Stimulated activated naive B cell treated with anti-CD40 and anti-IgM and Interleukin-4, amounts not matched to agents 10 μg/mL and 1 μg/mL and 100 μg/mL, for 72 hours (primary cell): ENCODE measurements at places on chromosomes 1 and 21.

GRCh38 chr1:150562446-150563339, 13.5 kb downstream of the ADAMTSL4 start:
- DNase-seq = peak; percentile 92

- DNase-seq = no peak
These were observed 604.5 kb downstream of the PLPP3 start for GRCh38 chr1:55974714-55975441.

DNA sequence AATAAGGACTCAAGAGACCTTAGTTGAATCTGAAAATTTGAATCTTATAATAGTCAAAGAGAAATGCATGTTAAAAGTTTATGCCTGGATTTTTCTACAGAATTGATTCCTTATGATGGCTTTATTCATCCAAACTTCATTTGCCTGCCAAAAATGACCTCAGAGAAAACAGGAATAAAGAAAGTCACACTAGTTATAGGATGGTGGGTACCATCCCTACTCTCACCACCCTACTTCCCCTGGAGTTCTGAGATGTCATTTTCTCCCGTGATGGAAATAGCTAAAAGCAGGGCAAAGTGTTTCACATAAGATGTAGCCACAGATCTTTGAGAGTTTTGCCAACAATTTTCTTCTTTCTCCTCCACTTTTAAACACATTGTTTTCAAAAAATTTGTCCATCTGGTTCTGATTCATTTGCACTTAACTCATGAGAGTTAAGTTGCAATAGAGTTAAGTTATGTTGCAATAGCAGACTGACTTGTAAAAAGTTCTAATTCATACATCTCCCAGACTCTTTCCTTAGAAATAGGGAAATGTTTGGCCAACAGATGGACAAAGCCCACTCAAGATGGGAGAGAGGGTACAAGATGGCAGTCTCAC, 384.6 kb downstream of the PLPP3 start:
- DNase-seq = no peak

- no peak for DNase-seq
These were observed 95.9 kb downstream of the PTPRU start for GRCh38 chr1:29332204-29332603.

DNA sequence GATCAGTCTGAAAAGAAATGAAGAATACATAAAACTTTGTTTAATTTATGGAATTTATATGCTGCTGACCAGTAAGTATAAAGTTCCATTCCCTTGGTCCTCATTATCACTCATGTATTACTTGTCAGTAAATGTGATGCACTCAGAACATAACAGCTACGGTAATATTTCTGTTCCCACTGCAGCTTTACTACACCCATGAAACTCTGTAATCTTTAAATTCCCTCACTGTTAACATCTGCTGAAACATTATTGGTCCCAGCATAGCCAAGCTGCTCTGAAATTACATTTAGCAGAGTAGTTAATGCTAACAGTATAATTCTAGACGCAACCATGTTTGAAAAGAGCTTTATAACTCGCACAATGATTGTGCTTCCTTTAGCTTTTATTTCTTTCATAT, 238.4 kb downstream of the GPATCH2 start:
- no peak for DNase-seq

GRCh38 chr1:10610901-10611600, 136.3 kb downstream of the PEX14 start:
- no peak for DNase-seq

DNA sequence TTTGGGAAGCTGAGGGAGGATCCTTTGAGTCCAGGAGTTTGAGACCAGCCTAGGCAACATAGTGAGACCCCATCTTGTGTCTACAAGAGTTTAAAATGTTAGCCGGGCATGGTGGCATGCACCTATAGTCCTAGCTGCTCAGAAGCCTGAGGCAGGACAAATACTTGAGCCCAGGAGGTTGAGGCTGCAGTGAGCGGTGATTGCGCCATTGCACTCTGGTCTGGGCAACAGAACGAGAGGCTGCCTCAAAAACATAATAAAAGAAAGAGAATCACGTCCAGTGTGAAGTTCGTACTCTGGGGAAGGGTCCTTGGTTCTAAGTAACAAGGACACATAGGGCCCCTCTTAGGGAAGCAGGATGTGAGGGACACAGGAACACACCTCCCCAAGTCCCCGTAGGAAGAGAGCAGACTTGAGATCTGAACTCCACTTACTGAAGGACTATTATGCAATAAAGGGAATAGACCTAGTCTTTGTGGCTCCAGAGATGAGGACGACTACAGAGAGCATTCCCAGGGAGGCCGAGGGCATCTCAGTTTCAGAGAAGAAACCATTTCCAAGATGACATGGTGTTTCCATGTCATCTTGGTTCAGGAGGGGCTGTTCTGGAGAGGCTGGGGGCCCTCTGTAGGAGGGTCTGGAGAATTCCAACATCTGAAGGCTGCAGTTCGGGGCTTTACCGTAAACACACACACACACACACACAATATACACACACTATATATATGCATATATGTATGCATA, 10.8 kb upstream of the ENO1 start:
- DNase-seq = no peak

GRCh38 chr1:98084188-98084587, 163.4 kb upstream of the DPYD start:
- no peak for DNase-seq

- no peak for DNase-seq
These were observed 372.6 kb downstream of the AGBL4 start for GRCh38 chr1:49651136-49651535.

GRCh38 chr21:16074950-16075489, 345.2 kb downstream of the USP25 start:
- DNase-seq = no peak

DNA sequence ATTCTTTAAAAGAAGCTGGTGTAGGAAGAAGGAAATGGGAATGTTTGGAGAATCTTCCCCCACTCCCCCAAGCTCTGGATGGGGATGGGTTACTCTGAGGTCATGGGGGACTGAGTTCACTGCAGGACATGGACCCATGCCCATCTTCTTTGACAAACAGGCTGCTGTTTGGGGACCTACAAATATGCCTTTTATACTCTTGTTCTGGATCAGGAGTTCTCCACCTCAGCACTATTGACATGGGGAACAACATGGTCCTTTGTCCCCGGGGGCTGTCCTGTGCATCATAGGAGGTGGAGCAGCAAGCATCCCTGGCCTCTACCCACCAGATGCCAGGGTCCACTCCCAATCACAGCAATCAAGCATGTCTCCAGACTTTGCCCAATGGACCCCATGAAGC, 365.8 kb upstream of the C1orf174 start:
- DNase-seq = no peak

- no peak for DNase-seq
These were observed 735 bp upstream of the STX12 start for GRCh38 chr1:27772036-27772931.

DNA sequence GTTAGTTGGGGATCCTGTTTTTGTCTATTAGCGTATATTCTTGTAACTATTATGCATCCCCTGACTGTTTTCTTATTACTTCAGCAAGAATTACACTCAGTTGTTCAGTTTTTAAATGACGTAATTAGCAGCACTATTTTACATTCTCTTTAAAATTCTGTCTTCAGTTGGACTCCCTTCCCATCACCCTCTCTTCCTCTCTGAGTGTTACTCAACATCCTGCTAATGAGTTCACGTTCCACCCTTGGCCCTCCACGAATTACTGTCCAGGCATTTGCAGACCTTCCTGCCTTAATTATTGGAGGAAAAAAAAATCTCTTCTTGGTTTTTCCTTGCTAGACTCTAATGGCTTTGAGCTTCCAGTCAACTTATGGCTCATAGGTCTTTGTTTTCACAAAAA, 23.6 kb upstream of the FAM78B start:
- DNase-seq = no peak

GRCh38 chr1:156608981-156609380, 7.7 kb upstream of the GPATCH4 start:
- DNase-seq = peak; percentile 32

DNA sequence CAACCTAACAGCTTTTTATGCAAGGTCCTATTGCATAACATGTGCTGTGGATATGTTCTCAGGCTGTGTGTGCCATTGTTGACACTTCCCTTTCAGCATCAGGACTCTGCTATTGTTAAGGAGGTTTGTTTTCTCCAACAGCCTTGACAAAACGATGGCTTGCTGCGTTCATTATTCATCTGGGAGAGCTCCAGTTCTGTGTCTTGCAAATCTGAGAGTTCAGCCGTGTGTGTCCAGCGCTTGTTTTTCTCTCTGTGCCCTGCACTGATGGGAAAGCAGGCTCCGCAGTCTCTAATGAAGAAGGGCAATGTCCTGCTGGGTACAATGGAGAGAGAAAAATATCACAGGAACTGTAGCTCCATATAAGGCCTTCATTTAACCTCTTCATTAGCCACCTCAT, 63.7 kb downstream of the CLDN17 start:
- DNase-seq = no peak

DNA sequence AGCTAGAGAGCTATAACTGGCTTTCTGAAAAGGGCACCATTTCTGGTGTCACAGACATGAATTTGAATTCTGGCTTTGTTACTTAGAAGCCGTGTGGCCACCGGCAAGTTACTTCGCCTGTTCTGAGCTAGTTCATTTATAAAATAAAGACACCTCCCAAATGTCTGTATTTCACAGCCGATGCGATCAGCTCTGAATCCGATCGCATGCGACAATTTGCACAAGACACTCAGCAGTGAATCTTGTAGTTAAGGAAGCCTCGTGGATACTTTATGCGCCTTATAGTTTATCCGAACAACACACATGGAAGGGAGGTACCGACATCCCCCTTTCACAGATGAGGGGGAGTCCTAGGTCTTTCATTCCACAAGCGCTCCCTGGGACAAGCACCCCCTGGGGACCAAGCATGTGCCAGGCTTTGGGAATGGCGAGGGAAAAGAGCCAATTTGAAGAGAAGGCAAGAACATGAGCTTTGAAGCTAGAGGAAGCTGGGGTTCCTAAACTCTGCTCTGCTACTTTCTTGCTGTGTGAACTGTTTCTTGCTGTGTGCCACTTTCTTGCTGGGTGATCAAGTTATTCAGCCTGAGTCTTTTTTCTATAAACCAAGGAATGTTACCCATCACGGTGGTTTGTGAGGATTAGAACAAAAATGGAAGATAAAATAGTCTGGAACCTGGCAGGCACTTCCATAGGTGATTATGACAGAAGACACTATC, 3.9 kb downstream of the ID3 start:
- no peak for DNase-seq

DNA sequence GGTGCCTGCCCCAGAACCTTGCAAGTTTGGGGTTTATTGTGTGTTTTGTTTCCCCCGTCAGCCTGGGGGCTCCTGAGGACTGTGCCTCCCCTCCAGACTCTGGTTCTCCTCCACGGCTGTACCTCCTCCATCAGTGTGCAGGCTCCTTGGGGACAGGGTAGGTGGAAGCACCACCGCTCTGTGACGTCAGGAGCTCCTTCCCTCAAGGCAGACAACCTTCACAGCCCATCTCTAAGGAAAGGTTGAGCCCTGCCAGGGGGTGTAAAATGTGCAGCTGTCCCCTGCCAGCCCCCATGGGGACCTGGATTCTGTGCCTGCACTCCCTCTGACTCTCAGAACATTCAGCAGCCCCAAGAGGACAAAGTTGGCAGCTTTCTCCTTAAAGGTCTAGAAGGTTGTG, 465 bp upstream of the HSPB7 start:
- DNase-seq = no peak

GRCh38 chr1:4060850-4061249, 160.8 kb upstream of the C1orf174 start:
- DNase-seq = no peak

- DNase-seq = no peak
These were observed 6.2 kb downstream of the ERO1B start for GRCh38 chr1:236275586-236275985.

- no peak for DNase-seq
These were observed 68.5 kb upstream of the PDE4B start for GRCh38 chr1:65724151-65724550.

- DNase-seq = peak; percentile 9
These were observed 1.0 kb downstream of the ST6GALNAC5 start for GRCh38 chr1:76868154-76868882.

GRCh38 chr1:56931211-56931610, 34.6 kb downstream of the C8B start:
- no peak for DNase-seq

GRCh38 chr21:20852866-20853265, 145.3 kb upstream of the NCAM2 start:
- no peak for DNase-seq

DNA sequence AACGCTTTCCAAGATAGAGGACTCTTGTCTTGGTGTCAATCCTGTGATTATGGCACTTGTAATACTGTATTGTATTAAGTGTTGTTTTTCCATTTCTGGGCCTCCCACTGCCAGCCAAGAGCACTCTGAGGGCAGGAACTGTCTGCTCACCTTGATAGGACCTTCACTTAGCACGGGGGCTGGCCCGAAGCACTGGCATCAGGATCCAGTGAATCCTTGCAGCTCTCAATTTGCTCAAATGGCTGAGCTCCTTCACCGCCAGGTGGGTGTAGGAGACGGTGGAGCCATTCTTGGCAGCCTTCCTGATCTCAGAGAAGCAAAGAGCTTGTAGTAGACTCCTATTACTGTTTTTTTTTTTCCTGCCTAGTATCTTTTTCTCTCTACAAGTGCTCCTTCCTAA, 17.7 kb downstream of the MECR start:
- no peak for DNase-seq

GRCh38 chr1:150567717-150568593, 11.5 kb downstream of the MCL1 start:
- DNase-seq = no peak

- no peak for DNase-seq
These were observed 39.3 kb upstream of the EXOSC10 start for GRCh38 chr1:11138952-11139351.

GRCh38 chr1:67542747-67543146, 112.5 kb upstream of the SERBP1 start:
- DNase-seq = no peak

DNA sequence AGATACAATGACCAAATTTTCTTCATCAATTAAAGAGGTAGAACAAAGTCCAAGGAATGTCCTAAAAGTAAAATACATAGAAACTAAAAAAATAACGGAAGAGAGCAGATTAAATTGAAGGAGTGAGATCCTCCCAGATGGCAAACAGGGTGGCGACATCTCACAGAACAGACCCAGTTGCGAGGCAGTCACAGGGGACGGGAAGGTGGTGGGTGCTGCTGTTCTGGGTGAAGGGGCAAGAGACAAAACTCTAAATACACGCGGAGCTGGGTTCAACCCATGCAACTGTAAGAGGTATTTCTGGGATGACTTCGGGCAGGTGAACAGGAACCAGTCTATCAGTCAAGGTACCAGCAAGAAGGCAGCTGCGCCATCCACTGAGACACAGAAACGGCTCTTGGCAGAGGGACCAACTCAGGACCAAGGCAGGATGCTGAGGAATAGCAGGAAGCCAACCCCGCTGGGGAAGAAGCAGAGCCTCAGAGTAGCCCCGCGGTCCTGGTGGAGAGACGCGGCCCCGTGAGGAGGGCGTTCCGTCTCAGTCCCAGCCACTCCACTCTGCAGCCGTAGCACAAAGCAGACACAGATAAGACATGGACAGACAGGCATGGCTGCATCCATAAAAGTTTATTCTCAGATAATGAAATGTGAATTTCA, 32.2 kb downstream of the WDR4 start:
- no peak for DNase-seq
